ENCODE measurements at places on chromosomes 7 and 10.

DNA sequence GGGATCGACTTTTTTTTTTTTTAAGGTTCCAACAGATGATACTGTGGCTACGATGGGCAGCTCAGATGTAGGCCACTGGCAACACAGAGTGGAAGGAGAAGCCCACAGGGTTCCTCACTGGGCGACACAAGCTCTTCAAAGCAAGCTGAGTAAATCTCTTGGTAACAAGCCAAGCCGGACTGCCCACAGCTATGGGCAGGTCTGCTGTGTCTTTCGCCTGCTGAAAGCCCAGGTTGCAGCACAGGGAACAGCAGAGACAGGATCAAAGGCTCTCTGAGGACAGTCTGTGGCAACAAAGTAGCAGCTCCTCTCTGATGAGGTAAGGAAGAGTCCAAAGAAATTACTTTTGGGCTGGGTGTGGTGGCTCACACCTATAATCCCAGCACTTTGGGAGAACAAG is 83.6 kb downstream of the KCNMA1 start:
- DNase-seq: no peak

DNA sequence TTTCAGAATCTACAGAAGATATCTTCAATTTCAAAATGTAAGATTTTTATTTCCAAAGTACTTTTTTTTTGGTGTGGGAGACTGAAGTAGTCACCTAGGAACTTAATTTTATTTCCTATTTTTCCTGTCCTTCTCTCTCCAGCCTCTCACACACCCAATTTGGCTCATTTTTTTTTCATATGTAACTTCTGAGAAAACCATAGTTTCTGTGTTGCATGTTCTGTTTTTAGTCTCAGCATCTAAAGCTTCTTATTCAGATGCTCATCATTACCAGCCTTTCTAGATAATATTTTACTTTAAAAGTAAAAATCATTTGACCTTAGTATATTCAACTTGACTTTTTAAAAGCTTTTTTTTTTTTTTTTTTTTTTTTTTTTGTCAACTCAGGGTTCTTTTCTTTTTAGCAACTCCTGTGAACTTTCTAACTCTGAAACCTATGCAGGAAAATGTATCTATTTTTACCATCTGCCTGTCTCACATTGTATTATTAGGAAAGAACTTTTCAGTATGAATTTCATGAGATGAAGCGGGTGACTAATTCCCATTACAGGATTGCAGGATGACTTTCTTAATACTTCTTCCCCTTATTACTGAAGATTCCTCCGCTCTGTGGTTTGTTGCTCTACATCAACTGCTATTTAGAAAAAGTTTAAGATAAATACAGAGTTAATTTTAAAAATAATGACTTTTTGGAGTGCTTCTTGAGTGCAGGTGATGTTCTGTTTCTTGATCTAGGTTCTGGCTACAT is 73.6 kb upstream of the LSM8 start:
- DNase-seq: no peak

DNA sequence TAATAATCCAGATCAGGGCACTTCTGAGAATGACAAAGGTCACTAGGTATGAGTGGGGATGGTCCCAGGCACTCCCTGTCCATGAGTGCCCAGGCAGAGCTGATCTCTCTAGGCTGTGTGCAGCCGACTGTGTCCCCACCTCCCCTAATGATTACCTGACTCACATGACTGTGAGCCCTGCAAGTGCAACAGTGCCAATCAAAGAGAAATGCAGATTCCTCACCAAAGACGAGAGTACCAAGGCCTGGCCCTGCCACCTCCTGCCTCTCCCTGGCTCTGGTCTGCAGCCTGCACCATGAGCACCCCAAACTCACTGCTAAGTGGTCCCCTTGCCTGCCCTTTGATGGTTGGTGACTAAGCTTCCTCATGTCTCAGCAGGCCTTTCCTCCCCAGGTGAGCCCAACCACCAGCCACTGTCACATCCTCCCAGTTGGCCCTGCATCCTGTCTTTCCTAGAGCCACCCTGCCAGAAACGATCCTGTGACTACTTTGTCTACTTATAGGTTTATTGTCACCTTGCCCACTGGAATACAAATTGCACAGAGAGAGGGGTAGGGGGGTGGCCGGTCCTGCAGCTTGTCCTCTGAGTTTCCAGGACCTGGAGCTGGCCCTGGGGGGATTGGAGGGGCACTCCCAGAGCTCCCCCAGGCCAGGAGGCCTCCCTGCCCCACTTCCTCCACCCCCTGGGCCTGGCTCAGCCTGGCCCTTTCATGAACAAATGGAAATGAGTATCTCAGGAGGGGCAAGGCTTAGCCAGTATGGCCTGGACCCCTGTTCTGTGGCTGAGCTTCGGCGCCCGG is 22.4 kb upstream of the GDF10 start:
- DNase-seq: peak; percentile 81

GRCh38 chr10:30028738-30029030 is 30.7 kb downstream of the JCAD start:
- DNase-seq: no peak

Measured in CD4-positive, alpha-beta T cell treated with Interleukin-6 for 4 hours (primary cell).